ENCODE measurements at places on chromosomes 4 and X.

DNA sequence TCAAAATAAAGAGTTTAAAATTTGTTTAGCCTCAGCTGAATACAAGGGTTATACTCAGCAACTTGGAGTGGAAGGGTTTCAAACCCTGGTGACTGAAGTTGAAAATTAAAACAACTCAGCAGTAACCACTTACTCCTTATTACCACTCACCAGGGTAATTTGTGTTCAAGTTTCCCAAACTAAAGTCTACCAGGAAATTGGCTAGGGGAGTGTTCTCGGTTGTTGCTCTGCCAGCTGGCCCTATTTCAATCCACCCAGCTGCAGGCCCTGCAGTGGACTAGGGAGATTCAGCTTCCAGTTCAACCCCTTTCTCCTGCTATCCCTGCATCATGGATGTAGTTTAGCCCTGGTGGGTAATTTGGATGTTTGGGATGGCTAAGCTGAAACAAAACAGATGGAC lies 37.8 kb upstream of the EXOC1L start:
- no peak overlapping the region for H3K27ac ChIP-seq
- H3K27me3 ChIP-seq, result peaks cover 6% of the 10 kb centered on the region
- no peaks in the 10 kb centered on the region for H3K4me1 ChIP-seq
- H3K36me3 ChIP-seq, result no peaks in the 10 kb centered on the region
- DNase-seq, result no peak

DNA sequence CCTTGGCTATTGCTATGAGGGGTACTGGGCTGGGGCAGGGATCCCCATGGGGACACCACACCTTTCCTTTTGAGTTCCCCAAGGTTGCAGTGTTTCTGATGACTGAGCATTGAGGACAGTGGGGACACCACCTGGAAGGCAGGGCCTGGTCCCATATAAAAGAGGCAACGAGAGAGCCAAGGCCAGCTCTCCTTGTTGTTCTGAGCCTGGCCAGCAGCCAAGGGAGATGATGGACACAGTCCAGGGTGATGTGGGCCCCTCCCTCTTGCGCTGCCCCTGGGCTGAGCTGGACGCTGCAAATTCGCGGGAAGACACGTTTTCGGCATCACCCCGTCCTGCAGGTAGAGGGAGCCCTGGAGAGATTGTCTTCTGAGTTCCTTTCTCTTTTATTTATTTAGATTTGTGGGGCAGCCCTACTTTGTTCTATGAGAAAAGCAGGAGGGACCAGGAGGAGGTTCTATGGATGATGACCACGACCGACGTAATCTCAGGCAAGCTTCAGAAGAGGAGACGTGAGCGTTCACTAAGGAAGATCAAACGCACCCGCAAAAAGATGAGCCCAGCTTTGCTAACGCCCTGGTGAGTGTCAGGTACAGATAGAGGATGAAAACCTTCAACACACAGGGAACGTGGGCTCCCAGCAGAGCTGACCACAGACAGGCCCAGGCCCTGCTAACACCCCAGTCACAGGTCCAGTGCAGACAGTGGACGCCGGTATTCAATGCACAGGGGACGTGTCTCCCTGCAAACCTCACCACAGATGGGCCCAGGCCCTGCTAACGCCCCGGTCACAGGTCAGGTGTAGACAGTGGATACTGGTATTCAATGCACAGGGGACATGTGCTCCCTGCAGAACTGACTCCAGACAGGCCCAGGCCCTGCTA lies 97.4 kb downstream of the SHOX start:
- no peaks in the 10 kb centered on the region for H3K27me3 ChIP-seq
- H3K4me3 ChIP-seq, result no peak overlapping the region
- H3K27ac ChIP-seq, result no peak overlapping the region

DNA sequence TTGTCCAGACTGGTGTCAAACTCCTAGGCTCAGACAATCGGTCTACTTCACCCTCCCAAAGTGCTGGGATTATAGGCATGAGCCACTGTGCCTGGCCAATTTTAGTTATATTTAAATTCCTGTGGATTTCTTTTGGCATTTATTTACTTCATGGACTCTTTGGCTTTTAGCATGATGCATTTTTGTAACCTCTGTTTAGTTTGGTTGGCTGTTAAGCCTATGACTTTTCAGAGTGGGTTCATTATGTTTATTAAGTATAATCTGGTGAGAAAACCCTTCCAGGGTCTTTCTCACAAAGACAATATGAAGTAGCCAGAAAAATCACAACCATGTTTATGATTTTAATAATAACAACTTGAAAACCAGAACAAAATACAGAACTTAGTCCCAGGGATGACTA lies 49.4 kb downstream of the USP38 start:
- H3K36me3 ChIP-seq, result no peaks in the 10 kb centered on the region
- DNase-seq, result no peak
- no peaks in the 10 kb centered on the region for H3K4me1 ChIP-seq
- no peak overlapping the region for H3K27ac ChIP-seq
- H3K4me3 ChIP-seq, result no peak overlapping the region

DNA sequence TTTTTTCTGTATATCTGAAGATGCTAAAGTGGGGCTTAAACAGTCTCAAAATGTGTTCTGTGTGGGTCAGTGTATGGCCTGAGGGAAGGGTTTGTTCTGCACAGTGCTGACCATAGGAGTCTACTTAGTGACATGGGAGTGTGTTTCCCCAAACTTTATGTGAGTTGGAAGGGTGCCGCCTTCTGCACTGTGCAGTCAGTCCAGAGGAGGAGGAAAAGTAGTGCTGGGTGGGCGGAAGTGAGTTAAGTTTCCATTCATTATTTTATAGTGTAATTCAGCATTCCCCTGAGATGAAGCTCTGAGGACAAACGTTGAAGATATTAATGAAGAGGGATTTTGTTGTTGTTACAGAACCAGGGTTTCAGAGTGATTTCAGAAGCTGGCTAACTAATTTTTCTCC lies 2.9 kb downstream of the CHST7 start:
- no peaks in the 10 kb centered on the region for H3K36me3 ChIP-seq
- peak overlapping the region; percentile 86 for H3K4me3 ChIP-seq
- peaks cover 49% of the 10 kb centered on the region for H3K4me1 ChIP-seq
- peak overlapping the region; percentile 14 for H3K27ac ChIP-seq
- no peak for DNase-seq

DNA sequence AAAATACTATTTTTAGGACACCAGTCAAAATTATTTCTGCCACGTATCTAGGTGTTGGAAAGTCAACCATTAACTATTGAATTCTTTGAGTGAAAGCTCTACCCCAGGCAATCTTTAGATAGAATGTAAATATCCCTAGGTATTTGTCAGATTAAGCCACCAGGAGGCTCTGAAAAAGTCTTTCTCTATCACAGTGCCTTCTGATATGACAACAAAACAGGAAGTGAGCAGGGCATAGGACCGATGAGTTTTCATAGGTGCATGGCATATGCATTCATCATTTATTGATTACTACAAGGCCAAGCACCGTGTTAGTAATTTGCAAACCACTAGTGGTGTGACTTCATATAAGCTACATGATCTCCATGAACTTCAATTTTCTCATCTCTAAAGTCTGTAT lies 333.6 kb upstream of the F9 start:
- H3K27me3 ChIP-seq, result peaks cover 75% of the 10 kb centered on the region
- no peaks in the 10 kb centered on the region for H3K36me3 ChIP-seq
- no peak overlapping the region for H3K27ac ChIP-seq

GRCh38 chr4:13430834-13431568 lies 53.1 kb downstream of the RAB28 start:
- H3K36me3 ChIP-seq, result peaks cover under 1% of the 10 kb centered on the region
- DNase-seq, result no peak
- no peaks in the 10 kb centered on the region for H3K4me1 ChIP-seq
- H3K27ac ChIP-seq, result no peak overlapping the region

DNA sequence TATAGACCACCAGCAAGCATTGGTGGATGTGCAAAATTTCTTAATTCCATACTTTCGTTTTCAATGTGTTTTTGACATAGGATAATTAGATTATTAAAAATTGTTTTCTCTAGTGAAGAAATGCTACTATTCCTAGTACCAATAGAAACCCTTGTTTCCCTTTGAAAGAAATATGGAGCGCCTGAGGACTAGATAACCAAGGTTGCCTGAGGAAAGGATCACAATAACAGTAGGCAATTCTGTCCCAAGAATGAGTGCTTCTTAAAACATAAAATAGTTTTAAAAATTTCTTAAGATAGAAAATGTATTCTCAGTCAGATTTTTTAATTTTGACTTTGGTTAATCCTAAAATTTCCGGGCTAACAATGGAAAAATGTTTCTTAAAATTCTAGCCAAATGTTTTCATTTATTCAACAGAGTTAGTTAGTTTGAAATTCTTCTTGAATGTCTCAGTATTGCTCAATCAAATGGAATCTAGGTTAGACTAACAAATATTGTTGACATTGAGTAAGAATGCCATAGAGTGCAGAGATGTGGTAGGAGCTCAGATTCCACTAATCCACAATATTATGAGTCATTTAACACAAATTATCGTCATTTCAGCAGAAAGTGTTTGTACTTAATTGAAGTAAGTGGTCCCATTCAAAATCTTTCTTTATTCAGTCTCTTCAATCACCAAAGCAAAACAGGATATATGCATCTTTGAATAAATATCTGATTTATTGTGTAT lies 666.0 kb downstream of the GRID2 start:
- H3K27ac ChIP-seq, result no peak overlapping the region
- H3K36me3 ChIP-seq, result no peaks in the 10 kb centered on the region
- H3K4me1 ChIP-seq, result no peaks in the 10 kb centered on the region
- no peak for DNase-seq

DNA sequence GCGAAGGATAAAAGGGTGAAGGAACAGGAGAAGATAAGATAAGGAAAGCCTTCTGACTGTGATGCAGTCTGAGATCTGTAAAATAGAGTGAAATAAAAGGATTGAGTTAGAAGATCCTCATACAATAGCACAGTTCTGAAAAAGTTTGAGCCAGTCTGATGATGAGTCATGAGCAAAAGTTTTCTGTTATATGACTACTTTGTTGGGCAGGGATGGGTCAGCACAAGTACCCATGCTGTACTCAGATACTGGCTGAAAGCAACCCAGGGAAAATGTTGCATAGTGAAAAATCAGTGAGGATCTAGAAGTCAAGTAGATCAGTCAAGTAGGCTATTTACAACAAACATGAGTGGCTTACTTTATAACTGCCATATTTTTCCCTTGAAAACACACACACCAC lies 253.5 kb downstream of the PCDH10 start:
- H3K27me3 ChIP-seq, result no peaks in the 10 kb centered on the region
- no peak overlapping the region for H3K27ac ChIP-seq
- no peaks in the 10 kb centered on the region for H3K36me3 ChIP-seq
- no peak for DNase-seq
- no peaks in the 10 kb centered on the region for H3K4me1 ChIP-seq
- H3K4me3 ChIP-seq, result no peak overlapping the region

DNA sequence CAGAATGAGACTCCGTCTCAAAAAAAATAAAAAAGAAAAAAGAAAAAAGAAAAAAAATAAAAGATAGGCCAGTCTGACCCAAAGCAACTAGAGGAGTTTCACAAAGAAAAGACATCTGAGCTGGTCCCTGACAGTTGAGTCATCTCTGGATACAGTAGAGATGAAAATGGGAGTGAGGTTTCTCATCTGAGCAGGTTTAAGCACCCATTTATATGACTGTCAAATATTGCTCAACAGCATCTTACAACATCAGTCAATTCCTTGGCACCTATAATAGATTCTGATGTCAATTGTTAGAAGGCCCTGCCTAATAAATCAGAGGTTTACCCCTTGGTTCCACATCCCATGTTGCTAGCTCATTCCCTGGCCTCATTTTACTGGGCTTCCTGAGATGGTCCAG lies 490.5 kb downstream of the MAGEE1 start:
- no peak for DNase-seq
- no peaks in the 10 kb centered on the region for H3K4me1 ChIP-seq
- no peak overlapping the region for H3K27ac ChIP-seq
- no peak overlapping the region for H3K4me3 ChIP-seq
- peaks cover 23% of the 10 kb centered on the region for H3K27me3 ChIP-seq

GRCh38 chrX:97155816-97156215 lies 272.1 kb downstream of the RPA4 start:
- H3K4me3 ChIP-seq, result no peak overlapping the region
- DNase-seq, result no peak
- H3K36me3 ChIP-seq, result no peaks in the 10 kb centered on the region
- no peak overlapping the region for H3K27ac ChIP-seq
- peaks cover 7% of the 10 kb centered on the region for H3K27me3 ChIP-seq

DNA sequence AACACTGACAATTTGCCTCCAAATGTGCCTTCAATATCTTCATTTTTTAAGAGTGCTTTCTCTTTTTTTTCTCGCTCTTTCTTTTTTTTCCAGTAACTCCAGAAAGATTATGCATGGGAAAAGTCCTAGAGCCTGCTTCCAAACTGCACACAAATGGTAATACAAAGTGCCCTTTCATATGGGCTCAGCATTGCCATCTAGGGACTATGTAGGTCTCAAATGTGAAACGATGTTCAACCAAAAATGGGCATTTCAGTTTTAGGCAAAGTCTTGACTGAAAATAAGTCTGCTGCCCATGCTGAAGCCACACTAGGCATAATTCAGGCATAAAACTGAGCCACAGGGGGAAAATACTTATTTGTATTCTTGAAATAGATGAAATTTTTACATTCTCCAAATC lies 65.6 kb downstream of the SYNPO2 start:
- H3K4me1 ChIP-seq, result no peaks in the 10 kb centered on the region
- no peaks in the 10 kb centered on the region for H3K36me3 ChIP-seq
- DNase-seq, result no peak

All from activated T-cell treated with anti-CD3 and anti-CD28 coated beads, Interleukin-2, amount 50 U/mL, for 72 hours (primary cell).